ENCODE measurements at places on chromosomes 7 and 10.

DNA sequence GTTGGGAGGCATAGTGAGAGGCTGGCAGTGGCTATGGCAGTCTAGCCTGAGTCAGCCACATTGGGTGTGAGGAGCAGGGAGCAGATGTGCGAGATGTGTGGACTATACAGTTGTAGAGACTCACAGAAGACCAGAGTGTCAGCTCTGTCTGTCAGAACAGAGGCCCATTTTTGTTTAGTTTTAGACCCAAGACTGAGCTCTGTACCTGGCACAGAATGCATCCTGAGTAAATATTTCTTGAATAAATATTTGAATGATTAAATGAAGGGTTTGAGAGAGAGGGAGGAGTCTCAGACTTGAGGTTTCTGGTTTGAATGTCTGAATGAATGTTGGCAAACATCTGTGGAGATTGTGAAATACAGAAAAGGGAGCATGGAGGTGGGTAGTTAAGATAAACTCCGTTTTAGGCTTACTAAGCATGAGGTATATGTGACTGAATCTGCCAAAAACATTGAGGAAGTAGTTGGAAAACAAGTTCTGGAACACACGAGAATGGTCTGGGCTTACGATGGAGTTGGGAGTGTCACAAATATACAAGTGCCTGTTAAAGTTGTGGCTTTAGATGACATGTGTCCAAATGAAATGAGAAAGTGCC, 3.6 kb downstream of the SEC23IP start:
- DNase-seq: peak; percentile 64

GRCh38 chr7:112497481-112497880, 16.7 kb downstream of the LSMEM1 start:
- no peak for DNase-seq

DNA sequence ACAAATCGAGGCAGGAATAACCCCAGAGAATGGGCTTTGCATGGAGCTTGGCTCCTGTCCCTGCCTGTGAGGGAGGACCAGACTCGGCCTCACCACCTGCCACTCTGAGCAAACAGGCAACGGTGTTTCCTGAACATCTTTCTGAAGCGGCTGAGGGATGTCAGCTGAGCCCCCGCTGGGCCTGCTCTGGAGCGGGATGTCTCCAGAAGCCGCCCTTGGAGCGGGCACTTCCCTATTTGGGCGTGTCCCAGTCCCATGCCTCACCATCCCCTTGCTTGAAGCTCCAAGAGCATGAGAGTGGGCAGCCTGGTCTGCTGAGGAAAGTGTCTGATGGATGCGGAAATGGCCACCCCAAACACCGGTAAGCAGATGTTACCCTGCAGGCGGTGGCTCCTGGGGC, 10.2 kb downstream of the ALKBH4 start:
- no peak for DNase-seq

DNA sequence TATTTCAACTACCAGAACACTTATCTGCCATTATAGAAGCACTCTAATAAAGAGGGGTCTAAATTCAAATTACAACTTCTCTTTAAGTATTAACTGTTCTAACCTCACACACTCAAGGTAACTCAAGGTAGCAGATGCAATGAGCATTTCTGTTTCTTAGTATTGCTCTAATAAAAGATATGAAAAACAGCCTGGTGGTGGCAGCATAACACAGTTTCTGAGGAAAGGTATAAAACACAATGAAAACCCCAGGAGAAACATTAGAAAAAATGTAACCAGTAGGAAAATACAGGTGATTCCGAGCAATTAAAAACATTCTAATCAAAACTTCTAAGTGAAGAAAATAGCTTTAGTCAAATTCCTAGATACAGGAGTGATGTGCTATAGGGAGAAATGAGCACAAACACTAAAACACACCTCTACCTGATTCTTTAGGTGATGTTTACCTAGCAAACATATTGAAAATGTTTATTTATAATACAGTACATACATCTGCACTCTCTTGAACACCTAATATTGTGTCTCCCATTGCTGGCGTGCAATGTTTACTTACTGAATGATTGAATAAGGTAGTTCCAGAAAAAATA, 3.5 kb downstream of the MKRN1 start:
- peak; percentile 39 for DNase-seq

DNA sequence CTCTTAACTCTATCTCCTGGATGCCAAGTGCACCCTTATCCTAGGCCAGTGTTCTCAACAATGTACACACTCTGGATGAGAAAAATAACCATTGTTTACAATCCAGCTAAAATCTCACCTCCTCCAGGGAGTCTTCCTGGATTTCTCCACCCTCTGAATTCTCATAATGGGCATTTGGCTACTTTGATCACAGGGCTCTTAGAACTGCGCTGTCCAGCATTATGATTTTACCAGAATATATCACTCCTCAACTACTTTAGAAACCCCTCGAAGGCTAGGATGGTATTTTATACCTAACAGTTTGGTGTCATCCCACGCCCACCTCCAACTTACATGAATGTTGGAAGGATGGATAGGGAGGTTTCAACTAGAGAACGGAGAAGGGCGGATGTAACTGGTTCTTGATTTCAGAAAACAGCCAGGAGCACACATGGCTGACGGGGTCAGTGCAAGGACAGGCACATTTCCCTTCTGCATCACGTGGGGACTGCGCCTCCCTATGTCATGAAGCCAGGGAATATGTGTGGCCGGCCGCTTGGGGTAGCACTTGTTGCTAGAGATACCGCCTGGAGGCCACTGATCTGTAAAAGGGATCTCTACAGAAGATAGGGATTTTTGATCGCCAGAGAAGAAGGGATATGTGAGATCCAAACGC, 1.2 kb upstream of the ATP6V0E2 start:
- peak; percentile 83 for DNase-seq

- no peak for DNase-seq
Measured at GRCh38 chr10:74598891-74599566, 227.4 kb upstream of the KAT6B start.

- no peak for DNase-seq
Measured at GRCh38 chr10:20552382-20552781, 344.7 kb downstream of the NEBL start.

DNA sequence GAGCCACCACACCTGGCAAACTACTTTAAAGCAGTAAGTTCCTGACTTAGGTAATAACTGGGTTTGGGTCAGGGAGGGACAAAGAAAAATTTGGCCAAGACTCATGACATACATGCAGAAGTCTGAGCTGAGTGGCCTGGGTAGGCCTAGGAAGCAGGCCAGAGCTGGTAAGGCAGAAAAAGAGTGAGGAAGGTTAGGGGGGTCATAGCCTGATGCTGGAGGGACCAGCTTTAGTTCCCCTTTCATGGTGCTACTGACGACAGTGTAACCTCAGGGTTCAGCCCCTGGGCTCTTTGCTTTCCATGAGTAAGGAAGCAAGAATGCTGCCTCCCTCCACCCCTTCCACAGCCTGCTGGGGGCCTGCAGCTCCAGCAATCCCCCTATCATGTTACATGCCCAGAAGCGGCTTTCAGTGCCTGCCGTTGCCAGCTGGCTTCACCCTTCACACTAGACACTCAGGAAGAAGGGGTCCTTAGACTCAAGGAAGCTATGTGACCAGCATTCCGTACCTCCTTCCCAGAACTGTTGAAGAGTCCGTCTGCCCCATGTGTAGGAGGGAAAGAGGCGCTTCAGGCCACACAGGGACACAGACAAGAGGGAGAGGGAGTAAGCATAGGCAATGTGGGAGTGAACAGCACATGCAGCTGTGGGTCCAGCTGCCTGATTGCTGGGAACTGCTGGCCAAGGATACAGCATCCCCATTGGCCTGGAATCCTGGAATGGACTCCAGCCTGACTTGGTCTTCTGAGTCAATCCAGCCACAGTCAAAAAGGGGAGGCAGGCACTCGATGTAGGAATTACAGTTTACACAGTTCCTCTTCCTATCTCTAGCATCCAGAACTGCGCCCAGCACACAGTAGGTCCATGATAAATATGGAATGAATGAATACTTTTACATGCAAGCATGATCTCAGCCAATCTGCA, 4.1 kb upstream of the PLAU start:
- DNase-seq: peak; percentile 99

DNA sequence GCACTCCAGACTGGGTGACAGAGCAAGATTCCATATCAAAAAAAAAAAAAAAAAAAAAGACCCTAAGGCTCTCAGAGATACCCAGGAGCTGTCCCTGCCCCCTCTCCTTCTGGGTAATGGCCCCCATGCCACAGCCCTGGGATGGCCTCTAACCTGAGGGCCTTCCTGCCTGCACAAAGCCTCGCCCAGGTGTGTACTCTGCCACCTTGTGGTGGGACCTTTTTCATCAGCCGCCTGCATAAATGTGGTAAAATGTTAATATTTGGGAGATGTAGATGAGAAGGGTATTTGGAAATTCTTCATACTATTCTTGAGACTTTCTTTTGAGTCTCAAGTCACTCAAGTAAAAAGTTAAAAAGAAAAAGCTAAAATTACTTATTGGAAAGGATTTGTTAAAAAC, 46.3 kb upstream of the RNF216 start:
- no peak for DNase-seq

DNA sequence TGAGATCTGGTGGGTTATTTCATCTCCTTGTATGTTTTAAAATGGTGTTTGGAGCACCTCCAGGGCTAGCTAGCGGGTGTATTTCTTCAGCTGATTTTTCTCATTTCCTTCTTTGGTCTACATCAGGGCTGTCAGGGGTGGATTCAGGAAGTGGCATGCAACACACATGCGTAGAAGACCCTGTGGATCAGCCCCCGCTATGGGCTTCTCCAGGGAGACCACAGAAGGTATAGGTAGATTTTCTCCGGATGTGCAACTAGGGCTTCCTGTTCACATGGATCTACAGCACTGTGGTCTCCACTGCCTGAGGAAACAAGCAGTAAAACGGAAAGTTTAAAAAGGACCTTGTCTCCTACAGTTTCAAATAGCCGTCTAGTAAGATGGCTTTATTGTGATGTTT, 10.4 kb downstream of the NUB1 start:
- no peak for DNase-seq

GRCh38 chr7:51817694-51818225, 501.2 kb upstream of the COBL start:
- no peak for DNase-seq

GRCh38 chr10:76666891-76667290, 970.7 kb downstream of the KCNMA1 start:
- DNase-seq: no peak

- DNase-seq: no peak
Measured at GRCh38 chr7:100589341-100589947, 3.3 kb downstream of the FBXO24 start.

DNA sequence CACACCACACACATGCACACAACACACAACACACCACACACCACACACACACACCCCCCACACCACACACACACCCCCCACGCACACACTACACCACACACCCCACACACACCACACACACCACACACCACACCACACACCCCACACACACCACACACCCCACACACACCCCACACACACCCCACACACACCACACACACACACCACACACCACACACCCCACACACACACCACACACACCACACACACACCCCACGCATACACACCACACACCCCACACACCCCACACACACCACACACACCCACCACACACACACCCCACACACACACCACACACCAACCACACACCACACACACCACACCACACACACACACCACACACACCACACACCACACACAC, 16.4 kb downstream of the UCN3 start:
- DNase-seq: no peak

DNA sequence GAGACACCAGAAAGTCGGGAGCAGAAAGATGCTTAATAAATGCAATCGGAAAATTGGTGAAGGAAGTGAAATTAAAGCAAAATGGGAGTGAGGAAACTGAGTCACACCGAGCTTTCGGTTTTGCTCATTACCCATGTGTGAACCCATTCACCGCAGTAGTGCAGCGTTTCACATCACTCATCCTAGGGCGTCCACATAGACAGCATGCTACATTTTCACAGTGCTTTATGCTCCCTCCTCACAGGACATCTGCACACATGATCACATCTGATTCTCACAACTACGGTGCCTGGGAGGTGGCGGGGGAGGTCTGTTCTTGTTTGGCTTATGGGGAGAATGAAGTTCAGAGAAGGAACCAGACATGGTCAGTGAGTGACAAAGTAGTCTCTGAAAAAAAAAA, 36.6 kb upstream of the ATP6V0A4 start:
- DNase-seq: no peak

GRCh38 chr10:88114368-88114767, 250.9 kb downstream of the PTEN start:
- no peak for DNase-seq

GRCh38 chr7:2018569-2019460, 213.9 kb downstream of the MAD1L1 start:
- peak; percentile 86 for DNase-seq

- DNase-seq: no peak
Measured at GRCh38 chr10:29387269-29387668, 98.4 kb downstream of the LYZL1 start.

GRCh38 chr7:118918556-118918955, 694.1 kb downstream of the ANKRD7 start:
- peak; percentile 33 for DNase-seq

- DNase-seq: no peak
Measured at GRCh38 chr7:28070297-28071055, 110.1 kb downstream of the JAZF1 start.

DNA sequence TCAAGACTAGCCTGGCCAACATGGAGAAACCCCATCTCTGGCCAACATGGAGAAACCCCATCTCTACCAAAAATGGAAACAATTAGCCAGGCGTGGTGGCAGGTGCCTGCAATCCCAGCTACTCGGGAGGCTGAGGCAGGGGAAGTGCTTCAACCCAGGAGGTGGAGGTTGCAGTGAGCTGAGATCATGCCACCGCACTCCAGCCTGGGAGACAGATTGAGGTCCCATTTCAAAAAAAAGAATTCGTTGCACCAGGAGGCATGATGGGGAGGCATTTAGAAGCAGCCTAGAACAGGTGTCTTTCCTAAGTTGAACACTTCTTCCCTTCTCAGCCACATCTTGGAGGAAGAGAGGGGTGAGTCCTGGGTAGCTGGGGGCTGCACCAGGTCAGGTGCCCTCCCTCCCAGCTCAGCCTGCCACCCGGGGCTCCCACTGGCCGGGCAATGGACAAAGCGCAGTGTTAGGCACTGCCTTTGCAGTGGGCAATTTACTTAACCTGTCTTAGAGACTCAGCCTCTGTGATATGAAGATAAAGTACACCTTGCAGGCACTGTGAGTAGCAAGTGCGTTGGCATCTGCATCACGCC, 726.8 kb downstream of the PARD3 start:
- no peak for DNase-seq

DNA sequence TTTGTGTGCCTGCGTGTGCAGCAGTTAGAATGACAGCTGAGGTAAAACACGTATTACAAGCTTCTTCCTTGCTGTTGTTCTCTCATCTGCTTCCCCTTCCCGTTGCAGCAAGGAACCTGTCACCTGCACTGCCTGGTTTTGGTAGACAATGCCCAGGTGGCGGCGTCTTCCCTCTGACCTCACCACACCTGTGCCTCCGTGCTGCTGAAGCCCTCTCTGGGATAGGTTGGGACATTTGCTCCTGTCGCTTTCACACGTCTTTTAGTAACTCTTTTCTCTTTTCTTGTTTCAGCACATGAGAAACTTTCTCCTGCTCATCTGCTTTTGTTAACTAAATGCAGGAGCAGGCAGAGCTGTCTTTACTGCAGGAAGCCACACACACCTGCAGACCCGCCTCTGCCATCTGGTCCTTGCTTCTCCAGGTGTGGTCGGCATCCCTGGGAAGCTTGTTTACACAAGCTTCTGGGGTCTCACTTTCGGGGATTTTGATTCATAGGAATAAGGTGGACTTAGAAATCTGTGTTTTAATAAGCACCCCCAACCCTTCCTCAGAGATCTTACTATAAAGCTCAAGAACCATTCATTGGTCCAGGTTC, 60.7 kb upstream of the EXOC6 start:
- DNase-seq: no peak

GRCh38 chr10:97534746-97535367, 36.1 kb downstream of the UBTD1 start:
- no peak for DNase-seq
